Bronchial epithelial cell (primary cell): ENCODE measurements at places on chromosomes 4 and X.

- DNase-seq, result no peak
Measured at GRCh38 chrX:69523314-69523713, 19.2 kb downstream of the NALF2 start.

- no peak for DNase-seq
Measured at GRCh38 chr4:80948141-80948540, 82.4 kb upstream of the BMP3 start.

DNA sequence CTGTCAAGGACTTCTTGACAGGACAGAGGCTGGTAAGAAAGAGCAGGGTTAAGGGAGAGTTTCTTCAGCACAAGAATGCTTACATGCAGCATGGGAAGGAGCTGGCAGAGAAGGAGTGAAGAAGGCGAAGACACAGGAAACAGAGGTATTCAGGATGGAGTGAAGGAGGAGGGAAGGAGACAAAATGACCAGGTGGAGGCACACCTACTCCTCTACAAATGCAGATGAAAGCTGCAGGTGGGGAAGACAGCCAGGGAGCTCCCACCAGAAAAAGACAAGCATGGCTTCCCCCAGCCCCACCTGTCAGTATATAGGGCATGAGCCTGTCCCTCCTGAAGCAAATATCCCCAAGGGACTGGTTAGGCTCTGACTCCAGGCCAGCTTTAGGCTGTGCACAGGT lies 29.6 kb upstream of the NKRF start:
- no peak for DNase-seq

DNA sequence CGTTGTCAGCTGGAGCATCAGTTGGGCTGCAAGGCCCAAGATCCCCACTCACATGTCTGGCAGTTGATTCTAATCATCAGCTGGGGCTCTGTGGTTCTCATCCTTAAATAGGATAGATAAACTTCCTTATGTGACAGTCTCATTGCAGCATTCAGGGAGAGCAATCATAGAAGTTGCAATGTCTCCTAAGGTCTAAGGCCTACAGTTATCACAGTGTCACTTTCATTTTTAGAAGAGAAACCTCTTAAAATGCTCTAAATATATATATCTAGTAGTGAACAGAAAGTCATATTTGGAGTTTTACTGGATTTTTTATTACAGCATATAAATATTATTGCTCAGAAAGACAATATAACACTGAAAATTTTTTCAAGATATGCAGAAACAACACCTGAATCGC lies 226.0 kb upstream of the PPP1R2C start:
- no peak for DNase-seq

DNA sequence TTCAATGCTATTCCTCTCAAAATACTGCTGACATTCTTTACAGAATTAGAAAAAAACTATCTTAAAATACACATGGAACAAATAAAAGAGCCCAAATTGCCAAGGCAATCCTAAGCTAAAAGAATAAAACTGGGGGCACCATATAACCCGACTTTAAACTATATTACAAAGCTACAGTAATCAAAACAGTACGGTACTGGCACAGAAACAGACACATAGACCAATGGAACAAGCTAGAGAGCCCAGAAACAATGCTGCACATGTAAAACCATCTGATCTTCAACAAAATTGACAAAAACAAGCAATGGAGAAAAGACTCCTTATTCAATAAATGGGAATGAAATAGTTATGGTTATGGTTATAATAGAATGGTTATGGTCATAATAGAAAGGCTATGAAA lies 482.6 kb downstream of the IDS start:
- no peak for DNase-seq
